Stimulated activated CD4-positive, alpha-beta T cell treated with anti-CD3 and anti-CD28 coated beads, Interleukin-4, amount 100 ng/mL, for 1 hour (primary cell): ENCODE measurements at places on chromosomes 1 and 21.

GRCh38 chr21:43781846-43782245 lies 5.7 kb upstream of the CSTB start:
- no peak for DNase-seq

- no peak for DNase-seq
These were observed 5.7 kb upstream of the SELENON start for GRCh38 chr1:25794325-25794724.

GRCh38 chr21:45868086-45868485 lies 113.5 kb upstream of the COL6A1 start:
- no peak for DNase-seq

- no peak for DNase-seq
These were observed 17.0 kb upstream of the ANGEL2 start for GRCh38 chr1:213032651-213033050.

- no peak for DNase-seq
These were observed 22.7 kb upstream of the LCE5A start for GRCh38 chr1:152487871-152488270.

GRCh38 chr21:27108228-27108627 lies 141.3 kb upstream of the ADAMTS5 start:
- no peak for DNase-seq

GRCh38 chr1:54285815-54286345 lies 85.9 kb downstream of the MRPL37 start:
- DNase-seq: no peak

GRCh38 chr1:99763956-99764355 lies 2.5 kb downstream of the FRRS1 start:
- DNase-seq: no peak

GRCh38 chr1:147389532-147390184 lies 147.2 kb downstream of the CHD1L start:
- DNase-seq: no peak

GRCh38 chr21:28142697-28143096 lies 850.0 kb downstream of the LTN1 start:
- DNase-seq: no peak

GRCh38 chr1:48853006-48853405 lies 76.3 kb upstream of the BEND5 start:
- no peak for DNase-seq

- DNase-seq: no peak
These were observed 650.1 kb downstream of the KCNT2 start for GRCh38 chr1:195958131-195958530.

DNA sequence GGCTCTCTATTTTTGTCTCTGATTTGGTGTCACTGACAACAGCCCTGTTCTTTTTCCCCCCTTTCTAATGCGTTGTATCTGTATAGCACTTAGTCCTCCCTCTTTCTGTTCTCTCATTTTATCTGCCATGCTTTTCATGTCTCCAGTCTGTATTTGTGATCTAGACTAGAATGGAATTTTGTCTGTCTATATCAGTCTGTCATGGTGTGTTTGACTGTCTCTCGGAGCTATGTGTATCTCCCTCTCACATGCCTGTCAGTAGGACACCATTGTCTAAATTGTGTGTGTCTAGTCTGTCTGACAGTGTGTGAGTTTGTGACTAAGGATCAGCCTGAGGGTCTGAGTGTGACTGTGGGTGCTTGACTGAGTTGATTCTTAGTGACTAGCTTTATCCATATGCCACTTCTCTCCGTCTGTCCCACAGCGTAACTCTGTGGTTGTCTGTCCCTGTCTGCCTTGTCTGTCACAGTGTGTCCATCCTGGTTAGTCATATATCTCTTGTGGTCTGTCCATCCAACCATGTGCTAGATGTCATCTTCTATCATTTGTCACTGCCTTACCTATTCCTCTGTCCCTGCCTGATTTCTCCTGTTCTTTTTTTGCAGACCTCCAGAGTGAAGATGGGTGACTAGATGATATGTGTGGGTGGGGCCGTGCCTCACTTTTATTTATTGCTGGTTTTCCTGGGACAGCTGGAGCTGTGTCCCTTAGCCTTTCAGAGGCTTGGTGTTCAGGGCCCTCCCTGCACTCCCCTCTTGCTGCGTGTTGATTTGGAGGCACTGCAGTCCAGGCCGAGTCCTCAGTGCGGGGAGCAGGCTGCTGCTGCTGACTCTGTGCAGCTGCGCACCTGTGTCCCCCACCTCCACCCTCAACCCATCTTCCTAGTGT lies 1.4 kb upstream of the B4GALT2 start:
- DNase-seq: no peak

DNA sequence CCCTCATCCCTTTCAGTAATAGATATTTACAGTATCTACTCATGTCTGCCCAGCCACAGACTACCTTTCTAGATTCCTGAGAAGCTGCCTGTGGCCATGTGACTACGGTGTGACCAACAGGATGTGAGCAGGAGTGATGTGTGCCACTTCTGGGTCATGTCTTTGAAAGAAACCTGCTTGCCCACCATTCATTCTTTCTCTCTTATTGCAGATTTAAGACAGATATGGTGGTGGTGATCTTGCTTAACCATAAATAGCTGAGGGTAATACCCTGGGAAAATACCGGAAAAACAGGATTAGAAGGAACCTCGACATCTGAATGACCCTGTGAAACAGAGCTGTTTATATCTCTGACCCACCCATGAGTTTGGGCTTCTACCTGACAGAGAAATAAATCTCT lies 41.6 kb upstream of the GUCA2A start:
- DNase-seq: no peak
